Right lung (tissue), 10 donors: ENCODE measurements at places on chromosomes 13 and 19. TPM values are rescaled to one million over a fixed set of nuclear protein-coding genes. Genes with fewer than 3 reads are reported as not detected.

Gene KCTD15
- 83.9 TPM for polyA plus RNA-seq

Gene PNMA8A
- 11.6 TPM for polyA plus RNA-seq

Gene KBTBD7
- polyA plus RNA-seq, result 20.2 TPM

Gene RNF225
- not detected for polyA plus RNA-seq

Gene SGCG
- 15.3 TPM for polyA plus RNA-seq

Gene CACNA1A
- polyA plus RNA-seq, result 3.2 TPM

Gene TMTC4
- 23.0 TPM for polyA plus RNA-seq

Gene DNAAF3
- polyA plus RNA-seq, result 8.4 TPM

Gene IQCN
- 3.7 TPM for polyA plus RNA-seq

Gene KLK14
- 0.18 TPM for polyA plus RNA-seq

Gene SLC10A2
- 5.9 TPM for polyA plus RNA-seq

Gene ZNF492
- polyA plus RNA-seq, result 2.2 TPM

Gene MBD3L2
- polyA plus RNA-seq, result not detected

Gene ZNF468
- 32.1 TPM for polyA plus RNA-seq

Gene TTC9B
- polyA plus RNA-seq, result 0.12 TPM

Gene C19orf85
- not detected for polyA plus RNA-seq

Gene SYT3
- 0.05 TPM for polyA plus RNA-seq

Gene SRRM5
- 1.6 TPM for polyA plus RNA-seq

Gene CGB1
- not detected for polyA plus RNA-seq

Gene IL17D
- polyA plus RNA-seq, result 8.0 TPM

Gene RAB4B
- 16.7 TPM for polyA plus RNA-seq

Gene ZNF99
- polyA plus RNA-seq, result 0.63 TPM

Gene KLK15
- not detected for polyA plus RNA-seq

Gene NLRP5
- not detected for polyA plus RNA-seq

Gene KIR3DL1
- polyA plus RNA-seq, result 0.16 TPM

Gene LPAR6
- polyA plus RNA-seq, result 62.7 TPM

Gene SERPINE3
- 1.4 TPM for polyA plus RNA-seq

Gene SCGB2B2
- 1.9 TPM for polyA plus RNA-seq

Gene ZNF296
- polyA plus RNA-seq, result 2.0 TPM

Gene FFAR2
- 0.34 TPM for polyA plus RNA-seq

Gene ZNF414
- polyA plus RNA-seq, result 38.3 TPM

Gene POLR2E
- polyA plus RNA-seq, result 109 TPM

Gene PLPP2
- polyA plus RNA-seq, result 5.2 TPM

Gene HSPB6
- 57.2 TPM for polyA plus RNA-seq

Gene LCP1
- 16.1 TPM for polyA plus RNA-seq

Gene SNRPD2
- 361 TPM for polyA plus RNA-seq

Gene ZNF543
- polyA plus RNA-seq, result 7.2 TPM

Gene OXGR1
- 0.50 TPM for polyA plus RNA-seq

Gene KLF1
- polyA plus RNA-seq, result 1.4 TPM

Gene PCDH9
- polyA plus RNA-seq, result 3.8 TPM

Gene CEACAM8
- polyA plus RNA-seq, result 0.45 TPM

Gene MYO1F
- polyA plus RNA-seq, result 11.0 TPM

Gene EXOC3L2
- polyA plus RNA-seq, result 2.8 TPM

Gene ANGPTL8
- polyA plus RNA-seq, result 1.2 TPM

Gene MAP1S
- 41.4 TPM for polyA plus RNA-seq

Gene ZSCAN4
- polyA plus RNA-seq, result 0.15 TPM

Gene CEACAM3
- 0.26 TPM for polyA plus RNA-seq

Gene EVI5L
- polyA plus RNA-seq, result 17.6 TPM

Gene CBLC
- polyA plus RNA-seq, result 4.3 TPM

Gene GFY
- polyA plus RNA-seq, result not detected

Gene SCN1B
- 1.5 TPM for polyA plus RNA-seq
